ENCODE measurements at places on chromosomes 12 and 14.

GRCh38 chr14:76073717-76074116 is 78.0 kb upstream of the GPATCH2L start:
- no peak for DNase-seq

- no peak for DNase-seq
These were observed 40.1 kb downstream of the PDZRN4 start for GRCh38 chr12:41228066-41228820.

DNA sequence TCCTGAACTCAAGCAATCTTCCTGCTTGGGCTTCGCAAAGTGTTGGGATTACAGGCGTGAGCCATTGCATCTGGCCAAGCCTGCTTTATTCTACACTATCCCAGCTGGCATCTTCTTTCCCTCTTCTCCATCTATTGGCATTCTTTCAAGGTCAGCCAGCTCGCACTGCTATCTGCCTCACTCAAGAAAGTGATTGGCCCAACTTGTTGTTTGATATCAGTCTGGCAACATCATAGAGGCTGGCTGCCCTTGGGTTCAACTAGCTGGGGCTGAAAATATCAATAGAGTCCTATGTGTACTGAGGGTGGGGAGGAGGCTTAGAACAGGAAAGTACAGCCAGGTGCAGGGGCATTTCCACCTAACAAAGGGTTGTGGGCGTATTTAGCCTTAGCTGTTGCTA is 17.1 kb downstream of the GMFB start:
- DNase-seq, result no peak

- no peak for DNase-seq
These were observed 1.1 kb downstream of the GCH1 start for GRCh38 chr14:54901380-54902142.

DNA sequence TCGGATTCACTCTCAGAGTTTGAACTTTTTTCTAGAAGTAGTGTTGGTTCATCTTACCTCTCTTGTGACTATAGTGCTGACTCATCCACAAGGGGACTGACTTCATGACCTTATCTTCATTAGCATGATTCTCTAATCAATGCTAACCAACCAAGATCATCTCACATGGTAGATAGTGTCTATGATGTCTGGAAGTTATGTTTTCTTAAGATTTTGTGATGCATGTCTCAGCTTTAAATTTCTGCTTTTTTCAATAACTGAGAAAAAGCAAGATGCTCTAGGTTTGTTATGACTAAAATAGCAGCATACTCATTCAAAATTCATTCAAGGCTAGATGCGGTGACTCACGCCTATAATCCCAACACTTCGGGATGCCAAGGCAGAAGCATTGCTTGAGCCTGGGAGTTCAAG is 12.3 kb upstream of the SLC35E3 start:
- no peak for DNase-seq

DNA sequence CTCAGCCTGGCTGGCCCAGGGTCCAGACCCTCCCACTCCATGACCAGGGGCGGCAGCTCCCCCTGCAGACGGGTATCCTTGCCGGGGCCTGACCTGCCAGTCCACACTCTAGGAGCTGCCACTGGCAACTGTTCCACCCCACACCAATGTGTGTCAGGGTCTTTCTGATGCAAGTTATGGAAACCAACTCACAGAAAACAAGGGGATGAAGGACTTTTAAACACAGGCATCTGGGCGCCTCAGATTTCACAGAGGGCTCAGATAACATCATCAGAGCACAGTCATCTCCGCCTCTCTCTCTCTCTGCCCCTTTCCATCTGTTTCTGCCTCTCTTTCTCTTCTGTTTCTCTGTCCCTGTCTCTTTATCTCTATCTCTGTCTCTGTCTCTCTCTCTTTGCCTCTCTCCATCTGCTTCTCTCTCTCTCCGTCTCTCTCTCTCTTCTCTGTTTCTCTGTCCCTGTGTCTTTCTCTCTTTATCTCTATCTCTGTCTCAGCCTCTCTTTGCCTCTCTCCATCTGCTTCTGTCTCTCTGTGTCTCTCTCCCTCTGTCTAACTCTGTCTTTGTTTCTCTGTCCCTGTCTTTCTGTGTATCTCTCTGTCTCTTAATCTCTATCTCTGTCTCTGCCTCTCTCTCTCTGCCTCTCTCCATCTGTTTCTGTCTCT is 67.4 kb upstream of the FBRSL1 start:
- no peak for DNase-seq

DNA sequence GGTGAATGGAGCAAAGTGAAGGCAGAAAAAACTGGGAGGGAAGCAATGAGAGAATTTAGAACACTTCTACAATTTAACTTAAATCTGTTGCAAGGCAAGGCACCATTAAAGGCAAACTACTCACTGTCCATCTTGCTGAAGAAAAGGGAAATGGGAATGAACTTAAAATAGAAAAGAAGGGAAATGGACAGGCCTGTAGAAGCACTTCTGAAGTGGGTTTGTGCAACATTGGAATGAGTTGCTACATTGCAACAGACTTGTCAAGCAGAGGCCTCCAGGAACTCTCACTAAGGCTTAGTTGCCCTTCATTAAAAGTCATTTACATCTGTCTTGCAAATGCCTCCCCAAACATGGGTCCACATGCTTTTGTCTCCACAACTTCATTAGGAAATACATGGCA is 13.7 kb upstream of the OR10AD1 start:
- DNase-seq, result no peak

GRCh38 chr14:69152181-69152901 is 578 bp downstream of the DCAF5 start:
- peak; percentile 9 for DNase-seq

GRCh38 chr14:93240678-93241000 is 33.6 kb downstream of the UBR7 start:
- DNase-seq, result no peak

DNA sequence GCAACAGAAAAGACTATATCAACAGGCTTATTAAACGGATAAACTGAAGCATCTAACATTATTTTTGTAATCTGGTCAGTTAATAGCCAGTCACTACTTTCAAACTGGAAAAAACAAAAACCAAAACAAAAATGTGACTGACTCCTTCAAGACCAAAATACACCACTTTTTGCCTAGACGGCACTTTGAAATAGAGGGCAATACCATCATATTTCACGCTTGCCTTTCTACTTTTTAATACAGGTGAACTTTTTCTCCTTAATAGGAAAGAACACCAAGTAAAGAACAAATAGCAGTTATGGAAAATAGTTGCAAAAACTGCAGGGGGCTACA is 550 bp upstream of the NUP107 start:
- DNase-seq, result no peak

- DNase-seq, result no peak
These were observed 99.3 kb downstream of the TBX5 start for GRCh38 chr12:114306646-114307045.

DNA sequence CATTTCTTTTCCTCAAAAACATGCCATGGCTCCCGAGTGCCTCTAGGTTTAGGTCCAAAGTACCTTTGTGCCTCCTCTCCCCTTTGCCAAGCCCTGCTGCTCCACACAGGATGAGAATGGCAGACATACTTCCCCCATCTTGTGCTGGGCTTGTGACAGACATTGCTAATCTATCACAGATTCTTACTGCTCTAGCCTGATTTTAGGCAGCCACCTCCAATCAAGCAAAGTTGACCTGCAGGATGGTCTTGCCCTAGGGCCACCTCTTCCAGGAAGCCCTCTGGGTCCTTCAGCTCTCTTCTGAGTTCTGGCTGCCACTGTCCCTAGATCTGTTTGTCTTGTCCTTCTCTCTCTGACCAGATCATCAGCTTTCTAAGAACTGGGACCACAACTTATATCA is 20.5 kb downstream of the FOXN4 start:
- DNase-seq, result no peak
